B cell (primary cell): ENCODE measurements at places on chromosomes 12 and 14. TPM values are rescaled to one million over a fixed set of nuclear protein-coding genes. Genes with fewer than 3 reads are reported as not detected.
A peak's percentile ranks its signal among the peaks of the same experiment; 100 is the strongest.

The GPR84 gene
- not detected in 2 replicates for total RNA-seq

GRCh38 chr14:21923820-21924219, 250.2 kb upstream of the OR4E1 start:
- DNase-seq: peak; percentile 74

GRCh38 chr14:103679351-103679750, 35.9 kb downstream of the XRCC3 start:
- DNase-seq: peak; percentile 78

DNA sequence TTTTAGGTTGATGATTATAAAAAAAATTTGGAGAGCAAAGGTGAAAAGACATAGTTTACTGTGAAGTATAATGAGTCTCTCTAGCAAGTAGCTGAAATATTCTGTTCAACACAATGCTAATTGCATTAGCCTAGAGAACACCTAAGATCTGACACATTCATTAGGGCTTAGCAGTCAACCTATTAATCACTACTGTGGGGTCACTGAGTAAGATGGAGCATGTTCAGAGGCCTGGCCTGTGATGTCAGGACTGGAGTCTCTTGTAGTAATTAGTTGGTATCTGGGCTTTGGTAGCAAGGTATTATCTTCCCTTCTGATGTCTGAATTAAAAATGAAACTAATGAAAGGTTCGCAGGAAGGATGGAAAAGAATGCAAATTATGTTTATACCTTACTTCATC, 112.7 kb downstream of the SLC16A7 start:
- no peak for DNase-seq

GRCh38 chr14:65846196-65846868, 433.8 kb downstream of the FUT8 start:
- peak; percentile 13 for DNase-seq

DNA sequence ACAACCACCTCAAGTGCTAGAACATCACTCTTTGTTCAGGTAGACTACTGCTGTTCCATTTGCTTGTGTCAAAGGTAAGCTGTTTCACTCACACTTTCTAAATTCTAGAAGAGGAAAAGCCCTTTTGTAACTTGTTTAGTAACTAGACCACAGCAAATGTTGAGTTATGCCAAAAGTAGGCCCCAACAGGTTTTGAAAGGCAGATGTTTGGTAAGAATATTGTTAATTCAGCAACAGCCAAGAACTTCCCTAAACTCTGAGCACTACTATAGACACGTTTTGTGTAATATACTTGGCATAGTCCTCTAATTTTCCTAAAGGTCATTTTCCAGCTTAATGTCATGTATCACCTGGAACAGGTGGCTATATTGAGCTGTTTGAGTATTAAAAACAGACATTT, 79.0 kb downstream of the DCAF5 start:
- no peak for DNase-seq
